WERI-Rb-1 (cell line): ENCODE measurements at places on chromosomes 16 and 17.

GRCh38 chr17:43956222-43956621, 2.5 kb upstream of the PYY start:
- DNase-seq: no peak

DNA sequence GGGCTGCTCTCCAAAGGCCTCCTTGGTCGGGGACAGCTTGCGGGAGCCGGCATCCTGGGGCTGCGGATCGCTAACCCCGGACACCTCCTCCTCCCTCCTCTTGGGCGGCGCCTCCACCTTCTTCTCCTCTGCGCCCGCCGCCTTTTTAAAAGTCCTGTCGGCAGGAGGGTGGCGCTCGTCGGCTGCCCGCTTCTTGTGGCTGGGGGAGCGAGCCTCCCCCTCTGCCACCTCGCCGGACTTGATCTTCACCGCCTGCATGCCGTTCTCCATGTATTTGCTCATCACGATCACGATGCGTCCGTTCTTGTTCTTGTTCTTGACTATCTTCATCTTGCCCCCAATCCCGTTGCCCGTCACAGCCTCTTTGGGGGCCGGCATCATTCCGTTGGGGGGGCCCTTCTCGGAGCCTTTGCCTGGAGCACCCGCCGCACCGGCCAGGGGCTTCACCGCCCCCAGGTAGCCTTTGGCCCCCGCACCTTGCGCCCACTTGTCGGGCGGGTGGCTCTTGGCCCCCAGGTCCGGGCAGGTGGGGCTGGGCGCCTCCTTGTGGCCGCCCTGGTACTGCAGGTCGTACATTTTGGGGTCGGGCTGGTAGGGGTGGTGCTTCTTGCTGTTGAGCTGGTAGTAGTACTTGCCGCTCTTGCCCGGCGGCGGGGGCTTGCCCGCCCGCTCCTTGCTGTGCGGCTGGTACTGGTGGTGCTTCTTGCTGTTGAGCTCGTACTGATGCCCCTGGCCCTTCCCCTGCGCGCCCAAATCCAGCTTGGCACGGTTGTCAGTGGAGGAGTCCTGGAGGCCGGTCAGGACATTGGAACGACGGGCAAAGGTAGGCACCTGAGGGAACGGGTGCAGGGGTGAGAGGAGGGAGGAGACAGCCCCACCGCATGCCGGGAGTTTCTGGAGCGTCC, 4.4 kb downstream of the CBX4 start:
- DNase-seq: peak; percentile 63

- no peak for DNase-seq
These were observed 3.4 kb upstream of the THUMPD1 start for GRCh38 chr16:20744922-20745440.

- DNase-seq: no peak
These were observed 16.8 kb upstream of the PABPN1L start for GRCh38 chr16:88883117-88883895.

GRCh38 chr17:55962951-55963401, 190.3 kb upstream of the ANKFN1 start:
- DNase-seq: no peak

GRCh38 chr17:16940116-16940881, 31.6 kb downstream of the TNFRSF13B start:
- DNase-seq: no peak

DNA sequence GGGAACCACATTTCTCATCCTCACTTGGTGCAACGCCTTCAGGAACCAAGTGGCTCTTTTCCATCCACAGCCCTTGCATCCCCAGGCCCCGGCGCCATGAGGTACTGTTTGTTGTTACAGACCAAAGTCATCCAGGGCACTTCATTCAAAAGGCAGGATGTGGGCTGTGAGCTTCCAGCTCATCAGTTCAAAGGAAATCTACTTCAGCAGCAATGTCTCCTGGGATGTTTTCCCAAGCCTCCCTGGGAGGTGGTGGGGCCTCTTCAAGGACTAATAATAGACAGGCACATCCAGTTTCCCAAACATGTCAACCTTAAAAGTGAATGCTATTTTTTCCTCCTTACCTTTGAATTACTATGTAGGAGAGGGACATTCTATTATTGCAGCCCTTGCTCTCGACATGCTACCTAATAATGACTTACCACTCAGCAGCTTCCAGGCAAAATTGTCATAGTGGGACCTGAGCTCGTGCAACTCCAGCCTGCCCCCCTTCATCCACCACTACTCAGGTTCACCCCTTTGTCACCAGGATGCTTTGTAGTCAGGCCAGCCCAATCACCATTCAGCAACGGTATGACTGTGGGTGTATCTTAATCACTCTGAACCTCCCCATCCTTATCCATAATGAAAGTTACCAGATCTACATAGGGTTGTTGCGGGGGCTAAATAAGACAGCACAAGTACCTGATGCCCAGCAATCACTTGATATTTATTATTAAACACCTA, 1.7 kb upstream of the PRKCB start:
- no peak for DNase-seq

GRCh38 chr17:78294776-78295175, 63.3 kb downstream of the TMEM235 start:
- no peak for DNase-seq

- DNase-seq: no peak
These were observed 73.8 kb downstream of the SNX29 start for GRCh38 chr16:12050361-12050760.

GRCh38 chr16:647173-647902, 1.8 kb upstream of the WDR90 start:
- DNase-seq: no peak

DNA sequence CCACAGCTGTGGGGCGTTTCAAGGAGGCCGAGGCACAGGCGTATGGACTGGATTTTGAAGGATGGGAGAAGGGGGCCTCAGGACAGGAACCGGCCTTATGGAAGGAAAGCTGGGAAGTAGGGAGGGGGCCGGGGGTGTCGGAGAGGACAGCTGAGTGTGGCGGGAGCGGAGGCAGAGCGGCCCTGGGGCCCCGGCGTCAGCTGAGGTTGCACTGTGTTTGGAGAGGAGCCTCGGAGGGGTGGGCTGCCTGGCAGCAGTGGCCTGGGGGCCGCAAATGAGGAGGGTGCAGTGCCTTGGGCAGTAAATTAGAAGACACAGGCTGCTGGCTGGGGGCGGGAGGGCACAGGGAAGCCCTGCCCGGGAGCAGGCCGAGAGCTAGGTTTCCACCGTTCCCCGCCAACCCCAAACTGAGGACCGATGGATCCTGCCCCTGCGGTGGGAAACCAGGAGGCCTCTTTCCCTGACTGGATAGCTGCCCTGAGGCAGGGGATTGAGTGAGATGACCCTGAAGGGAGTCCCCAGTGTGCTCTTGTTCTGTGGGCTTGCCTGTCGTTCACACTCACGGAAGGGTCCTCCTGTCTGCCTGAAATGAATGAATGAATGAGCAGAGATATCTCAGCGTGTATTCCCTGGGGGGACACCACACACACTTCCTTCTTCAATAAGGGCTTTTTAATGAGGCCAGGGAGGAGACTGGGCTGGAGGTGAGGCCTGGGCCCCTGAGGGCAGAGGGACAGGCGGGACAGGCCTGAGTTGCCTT, 18.4 kb downstream of the FOXJ1 start:
- DNase-seq: no peak
